ENCODE measurements at places on chromosomes 3 and 15.
A peak's percentile ranks its signal among the peaks of the same experiment; 100 is the strongest.

GRCh38 chr3:40387895-40388254, 891 bp downstream of the ENTPD3 start:
- no peak for DNase-seq

GRCh38 chr15:68429691-68430470, 2.1 kb downstream of the ITGA11 start:
- DNase-seq, result peak; percentile 12

DNA sequence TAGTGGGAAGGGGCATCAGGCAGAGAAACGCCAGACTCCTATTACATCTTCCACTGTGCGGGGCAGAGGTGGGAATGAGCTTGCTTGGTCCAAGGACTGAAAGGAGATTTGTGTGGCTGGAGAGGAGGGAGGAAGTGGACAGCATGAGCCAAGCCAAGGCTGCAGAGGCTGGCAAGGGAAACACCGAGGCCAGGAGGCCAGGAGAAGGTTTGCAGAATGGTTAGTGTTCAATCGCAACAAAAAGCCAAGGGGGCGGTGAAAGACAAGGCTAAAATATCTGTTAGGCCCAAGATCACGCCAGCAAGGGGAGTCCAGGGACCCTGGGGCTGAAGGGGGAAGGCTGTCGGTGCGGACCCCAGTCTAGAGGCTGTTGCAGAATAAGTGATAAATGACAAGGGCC, 75.8 kb downstream of the CPN2 start:
- DNase-seq, result peak; percentile 57

DNA sequence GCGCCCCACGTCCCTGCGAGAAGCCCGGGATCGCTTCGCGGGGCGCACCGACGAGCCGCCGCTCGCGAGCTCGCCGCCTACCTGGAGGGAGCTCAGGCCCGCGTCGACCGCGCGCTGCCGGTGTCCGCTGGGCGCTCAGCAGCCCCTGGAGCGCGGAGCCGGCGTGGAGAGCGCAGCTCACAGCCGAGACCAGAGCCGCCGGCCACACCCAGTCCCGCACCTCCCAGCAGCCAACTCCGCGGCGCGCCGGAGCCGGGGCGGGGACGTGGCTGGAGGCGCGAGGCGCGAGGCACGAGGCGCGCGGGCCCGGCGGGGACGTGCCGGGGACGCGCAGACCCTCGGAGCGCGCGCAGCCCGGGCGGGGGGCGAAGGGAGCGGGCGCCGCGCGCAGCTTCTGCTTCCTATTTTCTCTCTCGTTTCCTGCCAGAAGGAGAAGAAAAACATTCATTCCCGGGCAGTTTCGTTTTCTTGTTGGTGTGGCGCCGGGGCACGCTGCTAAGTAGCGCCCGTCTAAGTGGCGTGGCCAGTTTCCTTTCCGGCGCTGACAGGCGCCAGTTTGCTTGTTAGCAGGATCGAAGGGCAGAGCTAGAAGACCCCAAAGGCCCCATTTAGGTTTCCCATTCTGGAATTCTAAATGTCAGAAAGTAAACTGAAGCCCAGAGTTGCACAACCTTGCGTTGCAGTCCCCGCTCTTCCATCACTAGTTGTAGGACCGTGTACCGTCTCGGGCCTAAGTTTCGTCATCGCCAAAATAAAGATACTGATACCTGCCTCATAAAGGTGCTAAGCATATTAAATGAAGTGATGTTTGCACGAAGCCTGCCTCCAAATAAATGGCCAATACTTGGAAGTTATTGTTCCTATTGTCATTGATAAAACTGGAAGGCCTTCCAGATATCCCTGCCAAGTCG, at the start of gene GNB4:
Gene GNB4 (minus strand): TSS at position 206 of the 911 bp plus-strand sequence. CDS start 25,270 bp downstream, outside the sequence.
- peak; percentile 95 for DNase-seq

- no peak for DNase-seq
Observed at GRCh38 chr3:134001251-134001650, 28.5 kb downstream of the SLCO2A1 start.

GRCh38 chr15:52103217-52104207, 9.1 kb downstream of the BCL2L10 start:
- peak; percentile 83 for DNase-seq

- no peak for DNase-seq
Observed at GRCh38 chr3:121592856-121593702, at the start of gene FBXO40. Gene FBXO40, plus strand, starts transcription at chr3:121593379. Its CDS starts 27,197 bp downstream, at chr3:121620576.

GRCh38 chr15:40088929-40089755, 19.5 kb downstream of the BMF start:
- peak; percentile 10 for DNase-seq

DNA sequence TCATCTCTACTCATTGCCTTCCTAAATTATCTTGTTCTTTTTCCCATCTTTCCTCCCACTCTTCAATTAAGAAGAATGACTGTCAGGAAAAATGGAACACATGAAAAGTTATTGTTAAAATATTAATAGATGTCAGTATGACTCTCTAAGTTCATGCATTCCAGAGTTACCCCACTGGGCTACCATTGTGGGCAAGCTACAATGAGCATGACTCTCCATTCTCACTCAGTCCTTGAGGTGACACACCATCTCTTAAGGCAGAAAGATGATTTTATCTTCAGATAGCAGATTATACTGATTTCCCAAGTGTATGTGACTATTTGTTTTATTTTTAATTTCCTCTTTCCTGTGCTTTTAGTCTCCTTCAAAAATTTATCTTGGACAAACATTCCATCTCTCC, 144.3 kb downstream of the ALCAM start:
- DNase-seq, result no peak

DNA sequence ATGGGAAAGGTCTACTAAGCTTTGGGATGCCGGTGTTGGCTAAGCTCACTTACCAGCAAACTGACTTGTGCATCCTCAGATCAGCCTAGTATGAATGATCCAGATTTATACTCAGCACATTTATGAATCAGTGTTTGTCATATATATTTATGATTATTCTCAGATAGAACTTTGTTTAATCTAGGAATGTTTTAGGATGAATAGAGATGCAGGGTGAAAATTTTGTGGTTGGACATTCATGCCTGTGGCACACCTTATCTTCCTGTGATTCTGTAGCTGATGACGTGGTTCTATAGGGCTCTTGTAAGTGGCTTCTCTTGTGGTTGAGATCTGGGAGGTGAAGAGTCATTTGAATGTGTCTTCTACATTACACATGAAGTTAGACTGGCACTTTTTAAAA, 11.4 kb downstream of the CDIN1 start:
- DNase-seq, result no peak

GRCh38 chr15:85452436-85452835, 72.0 kb downstream of the AKAP13 start:
- DNase-seq, result no peak

- peak; percentile 84 for DNase-seq
Observed at GRCh38 chr3:40780925-40781406, 256.2 kb downstream of the ZNF621 start.

DNA sequence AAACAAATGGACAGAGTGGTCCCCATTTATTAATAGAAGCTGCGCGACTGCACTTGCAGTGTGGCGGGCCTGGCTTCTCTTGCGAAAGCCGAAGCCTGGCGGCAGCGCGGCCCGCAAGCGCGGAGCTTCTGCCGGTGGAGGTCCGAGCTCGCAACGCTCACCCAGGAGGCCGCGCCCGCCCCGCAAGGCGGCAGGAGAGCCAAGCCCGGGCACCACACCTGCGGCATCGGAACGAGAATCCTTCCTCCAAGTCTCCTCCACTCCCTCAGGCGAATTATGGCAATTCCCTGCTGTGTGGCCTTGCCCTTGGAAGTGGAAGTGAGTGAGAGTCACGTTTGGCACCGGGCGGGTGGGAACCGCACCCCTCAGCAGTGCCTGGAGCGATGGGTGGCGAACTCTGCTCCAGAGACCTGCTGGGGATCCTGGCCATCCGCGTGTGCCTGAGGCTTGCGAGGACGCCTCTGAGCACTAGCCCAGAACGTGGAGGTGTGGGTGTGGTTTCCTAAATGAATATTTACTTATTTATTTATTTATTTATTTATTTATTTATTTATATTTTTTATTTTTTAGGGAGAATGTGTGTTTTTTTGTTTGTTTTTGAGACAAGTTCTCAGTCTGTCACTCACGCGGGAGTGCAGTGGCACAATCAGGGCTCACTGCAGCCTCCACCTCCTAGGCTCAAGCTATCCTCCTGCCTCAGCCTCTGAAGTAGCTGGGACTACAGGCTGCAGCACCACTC, 133.7 kb upstream of the UBE2E1 start:
- no peak for DNase-seq

DNA sequence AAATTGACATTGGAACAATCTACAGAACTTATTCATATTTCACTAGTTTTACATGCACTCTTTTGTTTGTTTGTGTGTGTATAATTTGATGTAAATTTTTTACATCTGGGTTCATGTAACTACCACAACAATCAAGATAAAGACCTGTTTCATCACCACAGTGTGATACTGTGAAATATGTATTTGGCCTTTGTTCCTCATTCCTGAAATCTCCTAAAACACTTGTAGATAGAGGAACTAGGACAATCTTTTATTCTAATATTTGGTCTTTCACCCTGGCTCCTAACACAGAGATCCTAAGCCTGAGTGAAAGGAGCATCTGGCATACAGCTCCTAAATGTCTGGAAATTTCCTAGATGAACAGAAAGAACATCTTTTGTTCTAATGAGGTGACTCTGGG, 155.0 kb upstream of the GPR149 start:
- DNase-seq, result no peak

- no peak for DNase-seq
Observed at GRCh38 chr3:194346621-194347020, 4.5 kb downstream of the CPN2 start.

DNA sequence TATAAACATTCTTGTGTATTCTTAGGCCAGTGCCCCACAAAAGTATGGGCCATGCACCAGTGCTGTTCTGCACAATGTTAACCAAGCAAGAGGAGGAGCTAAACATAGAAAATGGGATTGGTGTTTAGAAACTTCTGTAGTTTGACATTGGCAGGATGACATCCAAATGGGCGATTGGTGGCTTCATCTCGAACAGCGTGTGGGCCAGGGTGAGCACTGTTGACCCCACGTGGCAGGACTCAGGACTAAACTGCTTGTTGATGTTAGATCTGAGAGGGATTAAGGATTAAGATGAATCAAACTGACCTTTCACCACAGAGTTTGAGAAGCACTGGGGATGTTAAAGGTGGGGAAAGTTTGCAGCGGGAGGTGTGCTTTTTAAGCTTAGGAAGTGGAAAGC, 31.9 kb downstream of the ZNF710 start:
- DNase-seq, result peak; percentile 9

- DNase-seq, result no peak
Observed at GRCh38 chr15:91861223-91861622, 7.7 kb downstream of the SLCO3A1 start.

GRCh38 chr3:77816366-77816765, 776.5 kb downstream of the ROBO2 start:
- no peak for DNase-seq

DNA sequence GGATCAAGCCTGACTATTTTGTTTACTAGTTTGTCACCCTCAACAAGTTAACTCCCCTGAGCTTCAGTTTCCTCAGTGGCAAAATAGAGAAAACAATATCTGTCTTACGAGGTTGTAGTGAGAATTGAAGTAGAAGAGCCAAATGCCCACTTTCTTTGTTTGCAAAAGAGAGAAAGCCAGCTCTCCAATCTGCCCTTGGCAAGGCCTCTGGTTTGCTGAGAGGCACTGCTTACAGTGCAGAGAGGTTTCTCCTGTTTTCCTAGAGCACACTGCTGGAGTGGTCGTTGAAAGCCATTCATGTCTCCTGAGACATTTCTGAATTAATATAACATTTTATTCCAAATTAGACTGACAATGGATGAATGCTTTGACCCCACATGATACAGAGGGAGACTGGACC, 260.5 kb upstream of the IGF1R start:
- DNase-seq, result no peak

DNA sequence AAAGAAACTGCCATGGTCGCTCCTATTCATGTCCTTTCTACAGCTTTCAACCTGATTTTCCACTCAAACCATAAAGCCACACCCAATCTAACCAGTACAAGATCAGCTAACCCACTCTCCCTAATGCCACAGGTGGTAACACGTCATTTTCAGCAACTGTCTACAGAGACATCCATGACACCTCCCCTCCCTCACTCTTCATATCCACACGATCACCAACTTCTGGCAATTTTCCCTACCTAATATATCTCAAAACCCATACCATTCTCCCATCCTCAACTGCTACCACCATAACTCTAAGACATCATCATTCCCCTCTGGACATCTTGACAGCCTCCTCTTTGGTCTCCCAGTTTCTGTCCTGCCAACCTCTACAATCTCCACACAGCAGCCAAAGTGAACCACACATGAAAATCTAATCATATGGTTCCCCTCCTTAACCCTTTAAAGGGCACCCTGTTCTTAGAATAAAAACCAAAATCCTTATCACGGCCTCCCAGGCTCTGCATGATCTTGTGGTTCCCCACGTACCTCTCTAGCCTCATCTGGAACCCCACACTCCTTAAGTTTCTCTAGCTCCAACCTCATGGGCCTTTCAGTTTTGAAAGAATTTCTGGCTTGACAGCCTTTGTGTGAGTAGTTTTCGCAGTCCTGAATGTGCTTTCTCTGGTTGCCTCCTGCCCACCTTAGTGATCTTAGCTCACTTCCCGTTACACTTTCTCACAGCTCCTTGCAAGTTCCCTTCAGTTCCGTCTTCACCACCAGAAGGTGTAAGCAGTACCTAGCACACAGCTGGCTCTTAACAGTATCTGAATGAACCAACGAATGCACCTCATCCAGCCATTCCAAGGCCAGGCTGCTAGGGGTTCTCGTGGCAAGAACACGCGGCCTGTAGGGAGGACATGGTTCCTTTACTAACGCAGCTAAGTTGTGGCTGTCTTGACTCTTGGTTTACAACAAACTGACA, 33.4 kb downstream of the SPINK8 start:
- DNase-seq, result no peak

GRCh38 chr3:45623393-45623792, 28.8 kb downstream of the LIMD1 start:
- DNase-seq, result no peak

DNA sequence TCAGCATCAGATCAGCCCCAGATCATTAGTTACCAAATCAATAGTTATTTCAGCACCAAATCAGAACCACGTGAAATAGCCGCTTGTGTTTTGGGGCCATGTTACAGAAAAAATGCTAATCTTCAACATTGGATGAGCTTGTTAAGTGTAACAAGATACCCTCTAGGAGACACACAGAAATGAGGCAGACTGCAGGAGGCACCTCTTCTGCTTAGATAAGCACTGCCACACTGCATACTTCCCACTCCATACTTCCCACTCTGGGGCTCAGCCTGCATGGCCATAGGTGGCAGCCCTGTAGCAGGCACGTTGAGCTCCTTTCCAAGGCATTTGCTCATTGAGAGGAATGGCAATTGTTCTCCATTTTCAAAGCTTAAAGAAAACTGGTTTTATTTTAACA, 73.3 kb downstream of the CHCHD6 start:
- DNase-seq, result no peak

DNA sequence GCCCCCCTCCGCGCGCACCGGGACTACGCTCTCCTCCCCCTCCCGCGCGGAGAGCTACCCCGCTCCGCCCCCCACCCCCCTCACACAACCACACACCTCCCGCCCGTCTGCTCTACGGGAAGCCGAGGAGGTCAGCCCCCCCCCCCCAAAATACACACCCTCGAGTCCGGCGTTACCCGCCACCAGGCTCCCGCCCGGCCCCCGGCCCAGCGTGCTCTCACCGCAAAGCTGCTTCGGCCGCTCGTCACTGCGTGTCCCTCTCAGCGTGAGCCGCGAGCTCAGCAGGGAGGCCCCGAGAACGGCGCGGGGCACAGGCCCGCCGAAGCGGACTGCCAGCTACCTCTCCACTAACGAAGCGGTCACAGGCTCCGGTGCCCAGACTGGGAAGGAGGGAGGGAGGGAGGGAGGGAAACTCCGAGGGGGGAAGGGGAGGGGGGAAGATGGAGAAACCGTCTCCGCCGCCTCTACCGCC, 252 bp downstream of the SIN3A start:
- DNase-seq, result no peak

GRCh38 chr3:123546133-123546755, 38.6 kb downstream of the HACD2 start:
- no peak for DNase-seq

Measured in posterior vena cava (tissue), 2 donors.